ENCODE measurements at places on chromosomes 1 and 21.

GRCh38 chr1:86701731-86702130 is 2.6 kb upstream of the SH3GLB1 start:
- no peak for DNase-seq
- H3K4me1 ChIP-seq: peaks cover 13% of the 10 kb centered on the region
- no peak overlapping the region for H3K27ac ChIP-seq
- no peak overlapping the region for H3K4me3 ChIP-seq
- H3K27me3 ChIP-seq: no peaks in the 10 kb centered on the region

GRCh38 chr1:53629101-53629691 is 109.8 kb downstream of the GLIS1 start:
- H3K27me3 ChIP-seq: no peaks in the 10 kb centered on the region
- no peak overlapping the region for H3K4me3 ChIP-seq
- no peak for DNase-seq
- H3K27ac ChIP-seq: no peak overlapping the region
- no peaks in the 10 kb centered on the region for H3K36me3 ChIP-seq

DNA sequence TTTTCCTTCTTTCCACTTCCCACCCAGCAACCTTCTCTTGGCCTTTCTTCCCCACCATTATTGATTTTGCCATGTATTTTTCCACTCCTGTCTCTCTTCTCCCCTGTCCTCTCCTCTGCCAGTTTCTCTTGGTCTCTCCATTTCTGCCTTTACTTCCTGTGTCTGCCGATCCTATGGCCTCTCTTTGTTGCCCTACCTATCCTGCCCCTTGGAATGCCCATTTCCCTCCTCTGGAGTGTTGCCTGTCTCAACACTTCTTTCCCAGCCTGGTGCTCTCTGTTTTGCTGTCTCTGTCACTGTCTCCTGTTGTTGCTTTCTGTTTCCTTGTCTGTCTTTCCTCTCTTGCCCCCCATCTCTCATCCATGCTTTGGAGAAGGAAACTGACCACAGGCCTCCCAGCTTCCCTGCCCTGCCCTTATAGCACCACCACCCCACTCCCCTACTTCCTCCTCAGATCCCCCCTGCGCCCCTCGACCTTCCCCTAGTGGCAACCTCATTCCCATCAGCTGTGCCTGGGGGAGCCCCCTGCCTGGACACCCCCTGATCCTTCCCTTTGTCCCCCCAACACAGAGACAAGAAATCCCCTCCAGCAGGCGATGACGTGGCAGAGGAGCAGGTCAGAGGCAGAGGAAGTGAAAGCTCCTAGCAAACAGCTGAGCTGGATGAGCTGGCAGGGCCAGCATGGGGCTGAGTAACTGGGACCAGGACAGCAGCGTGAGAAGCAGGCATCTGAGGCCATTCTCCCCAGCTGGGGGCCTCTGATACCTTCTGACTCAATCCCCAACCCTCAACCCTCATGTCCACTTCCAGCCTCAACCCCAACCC is 6.6 kb upstream of the ETV3L start:
- H3K4me3 ChIP-seq: no peak overlapping the region
- H3K36me3 ChIP-seq: no peaks in the 10 kb centered on the region
- no peaks in the 10 kb centered on the region for H3K4me1 ChIP-seq
- peak; percentile 24 for DNase-seq
- H3K27ac ChIP-seq: no peak overlapping the region
- no peaks in the 10 kb centered on the region for H3K27me3 ChIP-seq

- peak overlapping the region; percentile 88 for H3K27ac ChIP-seq
- H3K27me3 ChIP-seq: no peaks in the 10 kb centered on the region
- peak; percentile 79 for DNase-seq
- peaks cover 56% of the 10 kb centered on the region for H3K4me1 ChIP-seq
- no peak overlapping the region for H3K4me3 ChIP-seq
Measured at GRCh38 chr1:12480748-12481362, 137.2 kb downstream of the DHRS3 start.

DNA sequence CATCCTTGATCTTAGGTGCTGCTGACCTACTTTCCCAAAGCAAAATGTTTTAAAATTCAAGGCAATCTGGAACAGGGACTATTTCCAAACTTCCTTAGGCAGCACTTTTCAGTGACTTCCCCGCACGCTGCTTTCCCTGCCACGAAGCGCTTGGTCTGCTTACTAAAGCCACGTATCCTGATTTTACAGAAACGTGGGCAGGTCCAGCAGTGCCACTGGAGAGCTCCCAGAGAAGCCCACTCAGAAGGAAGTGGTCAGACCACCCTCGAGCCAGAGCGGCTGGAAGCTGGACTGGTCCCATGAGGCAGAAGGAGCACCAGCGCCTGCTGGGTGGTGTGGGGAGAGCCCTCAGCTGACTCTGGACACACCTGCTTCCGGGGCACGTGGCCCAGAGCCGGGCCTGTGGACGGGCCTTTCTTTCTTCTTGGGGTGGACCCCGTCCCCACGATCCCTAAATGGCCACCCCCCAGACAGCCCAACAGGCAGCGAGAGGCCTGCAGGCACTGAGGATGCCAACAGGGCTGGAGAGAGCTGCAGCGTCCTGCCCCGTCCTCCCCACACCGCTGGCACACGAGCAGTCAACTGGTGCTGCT is 23.2 kb downstream of the PTTG1IP start:
- peaks cover 64% of the 10 kb centered on the region for H3K36me3 ChIP-seq
- H3K4me1 ChIP-seq: peaks cover 5% of the 10 kb centered on the region
- H3K27me3 ChIP-seq: no peaks in the 10 kb centered on the region
- DNase-seq: no peak
- H3K4me3 ChIP-seq: no peak overlapping the region

DNA sequence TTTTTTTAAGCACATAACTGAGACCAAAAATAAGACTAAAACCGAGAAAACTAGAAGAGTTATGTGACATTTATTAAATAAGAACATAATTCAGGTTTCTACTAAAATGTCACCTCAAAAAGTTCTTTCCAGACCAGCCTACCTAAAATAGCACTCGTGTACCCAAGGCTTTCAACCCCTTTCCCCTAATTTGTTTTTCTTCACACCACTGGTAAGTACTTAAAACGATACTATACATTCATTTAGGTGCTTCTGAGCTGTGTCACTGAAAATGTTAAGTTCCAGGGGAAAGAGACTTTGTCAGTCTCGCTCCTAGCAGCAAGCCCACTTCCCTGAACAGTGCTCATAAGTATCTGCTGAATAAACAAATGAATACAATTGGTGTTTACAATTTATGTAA is 6.8 kb downstream of the RRAGC start:
- peaks cover 10% of the 10 kb centered on the region for H3K4me1 ChIP-seq
- no peaks in the 10 kb centered on the region for H3K27me3 ChIP-seq
- no peak overlapping the region for H3K4me3 ChIP-seq
- no peak for DNase-seq
- no peak overlapping the region for H3K27ac ChIP-seq

DNA sequence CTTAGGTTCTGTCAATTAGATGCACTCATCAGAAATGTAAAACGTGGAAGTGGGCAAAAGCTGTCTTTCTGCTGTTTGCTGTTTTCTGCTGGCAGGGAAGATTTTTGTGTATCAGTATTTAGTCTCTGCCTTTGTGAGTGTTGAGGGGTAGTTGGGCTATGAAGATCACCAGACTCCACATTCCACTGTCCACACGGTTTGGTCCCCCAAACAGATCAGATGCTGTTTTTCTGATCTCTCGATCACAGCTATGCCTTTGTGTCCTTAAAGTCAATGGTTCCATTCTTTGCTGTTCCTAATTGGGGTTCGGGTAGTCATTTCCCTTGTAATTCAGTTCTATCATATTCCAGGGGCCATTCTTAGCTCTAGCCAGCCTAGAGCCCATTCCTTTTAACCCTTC is 27.0 kb upstream of the NPL start:
- H3K4me1 ChIP-seq: no peaks in the 10 kb centered on the region
- H3K27ac ChIP-seq: no peak overlapping the region
- no peaks in the 10 kb centered on the region for H3K36me3 ChIP-seq
- no peak for DNase-seq

DNA sequence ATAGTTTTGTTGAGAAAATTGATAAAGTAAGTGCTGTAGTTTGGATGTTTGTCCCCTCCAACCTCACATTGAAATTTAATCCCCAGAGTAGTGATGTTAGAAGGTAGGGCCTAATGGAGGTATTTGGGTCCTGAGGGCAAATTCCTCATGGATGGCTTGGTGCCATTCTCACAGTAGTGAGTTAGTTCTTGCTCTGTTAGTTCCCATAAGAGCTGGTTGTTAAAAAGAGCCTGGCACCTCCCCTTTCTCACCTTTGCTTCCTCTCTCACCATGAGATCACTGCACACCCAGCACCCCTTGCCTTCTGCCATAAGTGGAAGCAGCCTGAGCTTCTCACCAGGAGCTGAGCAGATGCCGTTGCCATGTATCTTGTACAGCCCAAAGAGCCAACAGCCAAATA is 354.8 kb upstream of the NFIA start:
- no peaks in the 10 kb centered on the region for H3K27me3 ChIP-seq
- H3K4me3 ChIP-seq: no peak overlapping the region
- H3K4me1 ChIP-seq: no peaks in the 10 kb centered on the region
- no peaks in the 10 kb centered on the region for H3K36me3 ChIP-seq
- no peak for DNase-seq

- H3K27me3 ChIP-seq: no peaks in the 10 kb centered on the region
- H3K36me3 ChIP-seq: no peaks in the 10 kb centered on the region
- no peak overlapping the region for H3K4me3 ChIP-seq
- no peaks in the 10 kb centered on the region for H3K4me1 ChIP-seq
- no peak for DNase-seq
Measured at GRCh38 chr1:174197088-174197487, 37.8 kb downstream of the RABGAP1L start.

- H3K36me3 ChIP-seq: no peaks in the 10 kb centered on the region
- no peaks in the 10 kb centered on the region for H3K4me1 ChIP-seq
- no peak overlapping the region for H3K27ac ChIP-seq
Measured at GRCh38 chr1:30816211-30817076, 58.9 kb upstream of the LAPTM5 start.

DNA sequence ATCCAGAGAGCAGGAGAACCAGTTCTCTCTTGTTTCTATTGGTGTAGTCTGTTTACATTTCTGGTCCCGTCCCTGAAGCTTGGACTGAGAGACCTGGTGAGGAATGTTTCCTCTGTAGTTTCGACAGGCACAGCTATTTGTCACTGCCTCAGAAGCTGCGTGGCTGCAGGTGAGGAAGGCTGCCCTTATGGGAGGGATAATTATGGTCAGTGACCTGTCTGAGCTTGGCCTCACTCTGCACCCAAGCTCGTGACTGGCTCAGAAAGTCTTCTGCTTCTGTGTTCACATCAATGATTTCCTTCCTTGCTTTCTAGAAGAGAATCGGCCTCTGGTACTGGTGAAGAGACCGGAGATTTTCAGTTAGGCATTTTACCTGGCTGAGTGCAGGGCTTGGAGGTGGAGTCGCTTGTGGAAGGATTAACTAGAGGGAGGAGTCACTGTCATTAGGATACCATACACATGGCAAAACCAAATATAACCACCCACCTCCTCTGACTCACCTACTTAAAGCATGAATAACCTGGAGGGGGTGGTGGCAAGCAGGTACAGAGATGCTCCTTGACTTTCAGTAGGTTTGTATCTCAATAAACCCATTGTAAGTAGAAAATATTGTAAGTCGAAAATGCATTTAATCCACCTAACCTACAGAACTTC is 19.9 kb upstream of the WDR26 start:
- no peaks in the 10 kb centered on the region for H3K27me3 ChIP-seq
- no peak overlapping the region for H3K4me3 ChIP-seq
- peaks cover 9% of the 10 kb centered on the region for H3K4me1 ChIP-seq
- H3K36me3 ChIP-seq: no peaks in the 10 kb centered on the region
- no peak overlapping the region for H3K27ac ChIP-seq
- DNase-seq: no peak

DNA sequence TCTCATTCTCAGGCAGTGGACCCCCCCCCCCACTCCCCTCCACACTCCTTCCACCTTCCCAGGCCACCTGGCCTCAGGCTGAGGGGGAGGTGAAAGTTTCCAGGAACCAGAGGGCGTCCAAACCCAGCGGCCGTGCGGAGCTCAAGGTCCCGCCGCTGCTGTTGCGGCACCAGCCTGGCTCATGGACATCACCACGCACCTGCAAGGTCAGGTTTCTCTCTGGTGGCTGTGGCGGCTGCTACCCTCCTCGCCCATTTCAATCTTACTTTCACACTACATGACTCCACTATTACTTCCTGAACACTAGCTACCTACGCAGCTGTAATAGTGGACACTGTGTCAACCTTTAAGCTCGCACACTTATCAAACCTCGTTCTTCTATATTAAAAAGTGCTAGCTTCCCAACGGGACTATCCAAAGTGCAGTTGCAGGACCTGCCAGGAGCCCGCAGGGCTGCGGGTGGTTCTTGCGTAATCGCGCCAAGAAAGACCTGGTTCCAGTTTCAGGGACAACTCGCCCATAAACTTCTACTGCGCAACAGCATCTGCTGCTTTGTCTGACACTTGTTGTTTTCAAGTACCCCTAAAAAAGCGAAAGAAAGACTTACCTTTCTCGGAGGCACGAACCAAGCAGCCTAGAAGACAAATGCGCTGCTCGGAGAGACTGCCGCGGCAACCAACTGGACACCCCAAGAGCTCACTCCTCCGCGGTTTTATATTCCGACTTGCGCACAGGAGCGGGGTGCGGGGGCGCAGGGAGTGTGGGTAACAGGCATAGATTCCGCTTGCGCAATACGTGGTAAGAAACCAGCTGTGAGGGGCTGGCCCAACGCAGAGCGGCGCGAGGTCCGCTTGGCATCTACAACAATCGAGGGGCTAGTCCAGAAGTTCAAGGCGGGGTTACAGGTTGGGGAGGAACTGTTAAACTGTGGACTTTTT is at the start of gene DIRAS3:
TSS of gene DIRAS3 (minus strand) at position 687 of the 938 bp plus-strand sequence. CDS start 3,330 bp downstream, outside the sequence.
- no peak within 1 kb of the TSS for H3K27ac ChIP-seq
- no peaks in the 10 kb centered on the region for H3K36me3 ChIP-seq
- no peak for DNase-seq
- no peaks in the 10 kb centered on the region for H3K4me1 ChIP-seq
- no peaks in the 10 kb centered on the region for H3K27me3 ChIP-seq

GRCh38 chr1:165218731-165219130 is 137.8 kb downstream of the LMX1A start:
- no peak overlapping the region for H3K27ac ChIP-seq
- H3K4me3 ChIP-seq: no peak overlapping the region
- no peaks in the 10 kb centered on the region for H3K4me1 ChIP-seq
- DNase-seq: no peak
- no peaks in the 10 kb centered on the region for H3K27me3 ChIP-seq
- no peaks in the 10 kb centered on the region for H3K36me3 ChIP-seq

- peaks cover 2% of the 10 kb centered on the region for H3K4me1 ChIP-seq
- DNase-seq: no peak
- H3K36me3 ChIP-seq: no peaks in the 10 kb centered on the region
- H3K27ac ChIP-seq: no peak overlapping the region
- no peak overlapping the region for H3K4me3 ChIP-seq
- H3K27me3 ChIP-seq: no peaks in the 10 kb centered on the region
Measured at GRCh38 chr1:179137617-179138255, 55.9 kb downstream of the TOR3A start.

DNA sequence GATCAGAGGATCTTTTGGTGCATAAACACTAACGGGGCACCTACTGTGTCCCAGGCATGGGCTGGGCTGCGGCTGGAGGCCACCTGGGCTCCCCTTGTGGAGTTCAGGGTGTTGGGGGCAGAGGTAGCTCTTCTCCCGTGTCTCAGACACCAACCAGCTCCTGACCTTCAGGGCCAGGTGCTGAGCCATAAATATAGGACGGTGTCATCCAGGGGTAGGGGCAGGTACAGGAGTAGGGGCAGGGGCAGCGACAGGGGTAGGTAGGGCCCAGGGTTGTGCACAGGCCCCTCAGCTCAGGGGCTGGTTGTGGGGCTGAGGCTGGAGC is 18.0 kb upstream of the LRRC3 start:
- no peaks in the 10 kb centered on the region for H3K4me1 ChIP-seq
- H3K4me3 ChIP-seq: no peak overlapping the region
- H3K36me3 ChIP-seq: no peaks in the 10 kb centered on the region
- H3K27ac ChIP-seq: no peak overlapping the region
